ENCODE measurements at places on chromosomes 5 and 9.

GRCh38 chr5:56763711-56764466, 51.5 kb upstream of the MAP3K1 start:
- DNase-seq = no peak

DNA sequence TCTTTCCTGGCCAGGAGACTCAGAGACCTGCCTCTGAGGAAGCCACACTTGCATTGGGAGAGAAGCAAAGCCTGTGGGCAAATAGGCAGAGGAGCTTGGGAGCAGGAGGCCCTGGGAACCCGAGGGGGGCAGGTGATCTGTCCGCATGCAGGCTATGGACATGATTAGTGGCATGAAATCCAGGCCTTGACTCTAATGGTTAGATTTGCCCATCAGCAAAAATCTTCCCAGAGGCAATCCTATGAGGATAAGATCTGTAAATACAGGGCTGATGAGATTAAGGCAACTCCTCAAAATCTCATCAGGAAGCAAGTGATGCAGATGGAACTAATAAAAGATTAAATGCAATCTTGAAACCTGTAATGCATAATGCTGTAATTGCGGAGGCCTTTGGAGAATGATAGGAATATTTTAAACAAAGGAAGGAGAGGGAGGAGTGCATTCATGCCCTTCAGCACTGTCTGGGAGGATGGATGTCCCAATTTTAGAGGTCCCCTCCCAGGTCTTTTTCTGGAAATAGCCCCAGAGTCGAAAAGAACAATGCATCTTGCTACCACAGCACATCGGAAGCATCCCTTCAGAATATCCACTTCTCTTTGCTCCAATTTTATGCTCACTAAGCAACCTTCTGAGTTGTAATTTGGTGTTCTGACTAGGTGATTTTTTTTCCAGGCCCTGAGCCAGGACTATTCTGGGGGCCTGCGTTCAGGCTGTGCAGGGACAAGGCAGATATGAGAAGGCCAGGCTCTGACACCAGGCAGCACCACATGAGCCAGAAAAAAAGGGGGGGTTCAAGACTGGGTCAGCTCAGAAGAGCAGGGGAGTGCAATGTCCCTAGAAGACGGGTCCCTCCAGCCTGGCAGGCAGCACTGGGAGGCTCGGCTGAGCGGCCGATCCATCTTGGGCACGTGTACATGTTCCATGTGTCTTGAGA, 66.5 kb downstream of the MED10 start:
- DNase-seq = no peak

DNA sequence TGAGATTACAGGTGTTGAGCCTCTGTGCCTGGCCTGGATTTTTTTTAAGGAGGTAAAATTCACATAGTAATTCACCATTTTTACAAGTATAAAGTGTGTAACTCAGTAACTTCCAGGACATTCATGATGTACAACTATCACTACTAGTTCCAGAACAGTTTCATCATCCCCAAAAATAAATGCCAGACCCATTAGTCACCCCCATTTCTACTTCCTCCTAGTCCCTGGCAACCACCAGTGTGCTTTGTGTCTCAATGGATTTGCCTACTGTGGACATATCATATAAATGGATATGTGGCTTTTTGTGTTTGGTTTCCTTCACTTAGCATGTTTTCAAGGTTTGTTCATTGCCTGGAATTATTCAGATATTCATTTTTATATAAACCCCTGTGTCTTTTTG, 72.5 kb upstream of the PANK3 start:
- DNase-seq = no peak

GRCh38 chr9:105979290-105979689, 284.9 kb downstream of the TMEM38B start:
- no peak for DNase-seq

- DNase-seq = no peak
These were observed 23.9 kb upstream of the NIM1K start for GRCh38 chr5:43168175-43168574.

- DNase-seq = no peak
These were observed 35.1 kb upstream of the ATG10 start for GRCh38 chr5:81936750-81937149.

DNA sequence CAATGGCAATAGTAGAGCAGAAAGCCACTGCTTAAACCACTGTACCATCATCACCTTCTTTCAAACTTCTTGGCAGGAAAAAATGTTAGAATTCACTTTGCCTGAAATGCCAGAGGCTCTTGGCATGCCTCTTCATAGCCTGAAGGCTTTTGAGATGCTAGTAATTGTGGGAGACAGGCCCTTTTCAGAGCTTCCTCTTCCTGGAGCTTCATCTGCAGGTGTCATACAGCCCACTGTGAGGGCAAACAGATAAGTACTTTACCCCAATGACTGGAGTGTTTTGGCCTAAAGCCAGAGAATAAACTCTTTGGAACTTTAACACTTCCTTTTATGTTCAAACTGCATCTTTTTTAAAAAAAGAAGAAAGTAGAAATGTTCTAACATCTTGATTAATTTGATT, 81.3 kb upstream of the TMEM171 start:
- no peak for DNase-seq

- DNase-seq = no peak
These were observed 18.8 kb downstream of the HAPLN1 start for GRCh38 chr5:83701886-83702285.

DNA sequence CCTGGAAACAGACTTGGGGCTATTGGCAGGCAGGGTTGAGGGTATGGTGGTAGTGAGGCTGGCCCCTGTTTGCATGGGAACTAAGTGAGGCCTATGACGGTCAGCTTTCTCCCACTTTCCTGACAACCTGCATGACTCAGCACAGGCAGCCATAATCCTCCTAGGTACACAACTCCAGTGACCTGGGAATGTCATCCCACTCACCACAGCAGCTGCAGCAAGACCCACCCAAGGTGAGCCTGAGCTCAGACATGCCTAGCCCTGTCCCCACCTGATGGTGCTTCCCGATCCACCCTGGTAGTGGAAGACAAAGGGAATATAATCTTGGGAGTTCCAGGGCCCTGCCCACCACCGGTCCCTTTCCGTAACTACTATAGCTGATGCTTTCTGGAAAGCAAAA, 178.7 kb downstream of the NDUFS4 start:
- no peak for DNase-seq

- DNase-seq = no peak
These were observed 11.7 kb downstream of the PRUNE2 start for GRCh38 chr9:76894198-76894597.

- no peak for DNase-seq
These were observed 159.2 kb downstream of the SNX18 start for GRCh38 chr5:54676481-54677340.

GRCh38 chr5:90802474-90803317, 244.1 kb downstream of the ADGRV1 start:
- DNase-seq = no peak

DNA sequence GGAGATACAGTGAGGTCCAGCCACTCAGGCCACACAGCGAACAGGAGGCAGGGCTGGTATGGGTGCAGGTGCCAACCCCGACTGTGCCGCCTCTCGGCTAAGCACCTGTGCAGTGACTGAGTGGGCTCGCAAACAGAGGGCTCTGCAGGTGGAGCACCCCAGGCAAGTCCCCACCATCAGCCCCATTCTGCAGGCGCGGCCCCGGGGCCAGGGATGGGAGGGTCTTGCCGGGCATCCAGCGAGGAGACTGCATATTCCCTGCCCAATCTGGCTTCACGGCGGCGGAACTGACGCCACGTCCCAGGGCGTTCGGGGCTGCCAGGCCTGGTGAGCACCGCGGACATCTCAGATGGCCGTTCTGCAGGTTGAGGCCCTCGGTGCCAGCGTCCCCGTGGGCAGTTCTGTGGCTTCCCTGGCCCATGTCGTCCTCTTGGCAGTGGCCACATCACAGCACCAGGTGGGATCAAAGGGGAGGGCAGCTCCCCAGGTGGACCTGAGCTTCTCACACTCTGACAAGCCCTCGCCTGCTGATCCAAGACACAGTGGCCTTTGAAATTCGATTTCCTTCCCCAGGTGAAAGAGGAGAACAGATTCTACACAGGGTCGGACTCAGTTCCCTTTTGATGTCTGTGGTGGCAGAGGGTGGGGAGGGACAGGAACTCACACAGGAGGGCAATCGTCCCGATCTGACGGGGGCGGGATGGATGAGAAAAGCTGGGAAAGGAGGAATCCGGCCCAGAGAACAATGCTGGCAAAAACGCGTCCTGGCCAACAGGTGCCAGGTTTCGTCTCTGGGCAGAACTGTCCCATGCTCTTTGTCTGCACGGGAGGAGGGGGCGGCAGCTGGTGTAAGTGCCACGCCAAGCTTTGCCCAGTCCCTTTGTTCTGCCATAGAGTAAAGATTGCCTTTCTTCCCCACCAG, 18.8 kb downstream of the DBH start:
- DNase-seq = no peak

- no peak for DNase-seq
These were observed 311.9 kb upstream of the PANK3 start for GRCh38 chr5:168890816-168891812.

- no peak for DNase-seq
These were observed 98.6 kb downstream of the YTHDC2 start for GRCh38 chr5:113612060-113612496.

GRCh38 chr5:128778474-128778873, 186.8 kb upstream of the SLC27A6 start:
- no peak for DNase-seq

GRCh38 chr9:104750185-104750767, 2.8 kb downstream of the NIPSNAP3A start:
- no peak for DNase-seq

- no peak for DNase-seq
These were observed 93.2 kb upstream of the GAS1 start for GRCh38 chr9:87040410-87041009.

DNA sequence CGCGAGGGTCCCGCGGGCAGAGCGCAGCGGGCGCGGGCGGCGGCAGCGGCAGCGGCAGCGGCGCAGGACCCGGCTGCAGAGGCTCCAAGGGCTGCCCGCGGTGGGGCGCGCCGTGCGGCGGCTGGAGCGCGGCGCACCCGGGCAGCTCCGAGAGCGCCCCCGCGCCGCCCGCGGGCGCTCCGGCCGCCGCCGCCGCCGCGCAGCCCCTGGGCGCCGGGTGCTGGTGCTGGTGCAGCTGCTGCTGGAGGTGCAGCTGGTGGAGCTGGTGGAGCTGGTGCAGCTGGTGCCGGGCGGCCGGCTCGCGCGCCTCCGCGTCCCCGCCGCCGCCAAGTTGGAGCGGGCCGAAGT, 644 bp downstream of the IER5L start:
- DNase-seq = no peak

DNA sequence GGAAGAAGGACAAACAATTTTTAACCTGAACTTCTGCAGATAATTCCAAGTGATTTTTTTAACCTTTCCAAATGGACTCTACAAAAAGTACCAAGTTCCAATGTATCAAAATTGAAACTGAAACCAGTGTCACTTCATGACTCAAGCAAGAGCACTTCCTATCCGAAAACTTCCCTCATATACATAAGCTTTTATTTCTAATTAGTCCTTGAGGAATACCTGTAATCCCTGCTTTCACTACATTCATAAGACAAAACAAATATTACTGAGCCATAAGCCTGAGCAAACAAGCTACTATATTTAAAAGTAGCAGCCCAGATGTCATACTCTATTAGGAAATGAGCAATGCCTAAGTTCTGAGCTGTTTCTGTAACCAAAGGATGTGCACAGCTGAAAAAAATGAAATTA, 224.4 kb downstream of the EBF1 start:
- DNase-seq = no peak

DNA sequence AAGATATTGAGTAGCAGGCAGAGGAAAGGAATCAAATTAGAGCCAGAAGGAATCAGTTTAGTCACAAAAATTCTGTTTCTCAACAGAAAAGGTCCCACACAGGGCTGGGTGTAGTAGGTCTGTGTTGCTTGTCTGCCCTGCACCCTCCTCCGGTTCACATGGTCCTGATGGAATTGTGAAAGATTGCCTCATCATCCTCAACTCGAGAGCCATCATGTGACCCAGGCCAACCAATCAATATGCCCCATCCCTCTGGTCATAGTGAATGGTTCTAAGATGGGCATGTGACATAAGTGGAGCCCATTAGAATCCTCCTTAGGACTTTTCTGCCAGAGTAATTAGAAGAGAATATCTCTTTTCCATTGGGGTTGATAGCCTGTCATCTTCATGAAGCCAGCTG, 56.7 kb upstream of the RAD23B start:
- no peak for DNase-seq

DNA sequence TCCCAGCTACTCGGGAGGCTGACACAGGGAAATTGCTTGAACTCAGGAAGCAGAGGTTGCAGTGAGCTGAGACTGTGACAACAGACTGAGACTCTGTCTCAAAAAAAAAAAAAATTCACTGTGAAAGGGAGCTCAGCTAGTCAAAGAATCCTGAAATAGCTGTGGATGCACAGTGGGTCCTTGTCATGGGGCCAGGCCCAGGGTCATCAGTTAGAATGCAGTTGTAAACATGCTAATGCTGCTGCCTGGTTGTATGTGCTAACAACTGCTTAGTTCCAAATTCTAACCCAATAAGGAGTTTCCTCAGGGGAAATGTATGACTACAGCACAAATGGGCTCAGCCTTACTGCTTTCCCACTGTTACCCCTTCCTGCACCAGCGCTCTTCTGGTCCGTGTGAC, 84.0 kb downstream of the PALM2AKAP2 start:
- DNase-seq = no peak

DNA sequence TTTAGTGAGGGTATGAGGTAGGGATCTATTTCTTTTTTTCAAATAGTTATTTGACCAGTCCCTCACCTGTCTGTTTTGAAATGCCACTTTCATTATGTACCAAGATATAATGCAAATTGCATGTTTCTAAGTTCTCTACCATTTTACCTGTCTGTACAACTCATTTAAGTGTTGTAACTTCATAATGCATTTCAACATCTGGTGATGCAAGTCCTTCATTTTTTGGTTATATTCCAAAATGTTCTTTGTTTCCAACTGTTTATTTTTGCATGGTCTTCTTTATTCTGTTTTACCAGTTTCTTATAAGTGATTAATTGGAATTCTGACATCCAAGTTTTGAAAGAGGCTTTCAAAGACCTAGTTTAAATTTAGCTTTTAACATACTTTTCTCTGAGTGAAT, 26.8 kb downstream of the TDRD7 start:
- no peak for DNase-seq

DNA sequence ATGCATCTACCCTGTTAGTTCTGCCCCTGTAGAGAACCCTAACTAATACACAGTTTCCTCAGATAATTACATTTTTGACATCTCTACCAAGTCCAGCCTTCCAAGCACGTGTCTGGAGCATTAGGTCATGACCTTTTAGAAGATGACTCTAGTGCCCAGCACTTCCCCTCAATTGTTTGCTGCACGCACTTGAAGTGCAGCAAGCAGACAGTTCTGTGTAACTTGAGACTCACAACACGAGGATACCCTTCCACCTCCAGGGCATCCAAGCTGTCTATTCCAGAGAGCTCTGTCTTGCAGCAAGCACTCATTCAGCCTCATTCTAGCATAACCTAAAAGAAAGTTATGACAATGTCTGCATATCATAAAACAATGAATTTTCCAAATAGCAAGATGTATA, 1410.5 kb upstream of the CDH18 start:
- no peak for DNase-seq

- no peak for DNase-seq
These were observed 79.5 kb downstream of the ANXA1 start for GRCh38 chr9:73231203-73231602.

GRCh38 chr5:122150215-122150614, 20.9 kb downstream of the ZNF474 start:
- no peak for DNase-seq

- DNase-seq = no peak
These were observed 123.3 kb downstream of the TLR4 start for GRCh38 chr9:117827456-117827855.

All from stimulated activated naive CD4-positive, alpha-beta T cell treated with Interleukin-2 at 50 U/mL for 16 hours (primary cell).